Activated gamma-delta T cell (primary cell): ENCODE measurements at places on chromosomes 7 and 10.

DNA sequence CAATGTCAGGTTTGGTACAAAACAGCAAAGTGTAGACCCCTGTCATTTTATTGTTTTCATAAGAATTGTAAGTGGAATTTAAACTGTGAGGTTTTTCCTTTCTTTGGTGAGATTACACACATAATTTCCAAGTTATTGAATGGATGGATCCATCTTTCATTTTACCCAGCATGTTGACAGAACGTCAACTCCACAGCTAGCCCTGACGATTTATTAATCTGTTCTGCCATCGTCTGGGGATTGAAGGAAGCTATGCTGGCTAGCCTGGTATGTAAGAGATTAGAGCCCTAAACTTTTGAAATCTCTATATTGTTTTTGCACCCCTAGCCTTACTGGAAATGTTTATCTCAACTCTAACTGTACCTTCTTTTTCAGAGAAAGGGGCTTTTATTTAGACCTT, 8.6 kb downstream of the WNT16 start:
- DNase-seq, result no peak

DNA sequence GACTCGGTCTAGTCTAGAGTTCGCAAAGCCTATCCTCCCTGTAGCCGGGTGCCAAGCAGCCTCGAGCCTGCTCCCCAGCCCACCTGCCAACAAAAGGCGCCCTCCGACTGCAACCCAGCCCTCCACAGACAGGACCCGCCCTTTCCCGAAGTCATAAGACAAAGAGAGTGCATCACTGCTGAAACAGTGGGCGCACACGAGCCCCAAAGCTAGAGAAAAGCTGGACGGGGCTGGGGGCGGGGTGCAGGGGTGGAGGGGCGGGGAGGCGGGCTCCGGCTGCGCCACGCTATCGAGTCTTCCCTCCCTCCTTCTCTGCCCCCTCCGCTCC, 622 bp upstream of the COL1A2 start:
- no peak for DNase-seq

DNA sequence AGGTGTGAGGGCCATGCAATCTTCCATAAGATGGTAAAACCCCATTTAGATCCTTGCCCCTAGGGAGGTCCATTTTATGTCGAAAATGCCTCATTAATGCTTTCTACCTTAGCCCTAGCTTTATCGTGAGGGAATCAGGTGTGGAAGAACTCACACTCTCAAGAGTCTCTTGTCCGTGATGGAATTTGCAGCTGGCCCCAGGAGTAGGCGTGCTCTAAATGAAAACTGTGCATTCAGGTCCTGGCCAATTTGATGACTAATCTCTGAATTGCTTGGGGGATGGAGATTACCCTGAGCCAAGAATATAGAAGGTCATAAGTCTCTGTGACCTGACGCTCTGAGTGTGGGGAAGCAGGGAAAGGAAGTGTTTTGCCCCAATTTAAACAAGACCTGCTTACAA, 6.6 kb downstream of the C10orf90 start:
- DNase-seq, result no peak

DNA sequence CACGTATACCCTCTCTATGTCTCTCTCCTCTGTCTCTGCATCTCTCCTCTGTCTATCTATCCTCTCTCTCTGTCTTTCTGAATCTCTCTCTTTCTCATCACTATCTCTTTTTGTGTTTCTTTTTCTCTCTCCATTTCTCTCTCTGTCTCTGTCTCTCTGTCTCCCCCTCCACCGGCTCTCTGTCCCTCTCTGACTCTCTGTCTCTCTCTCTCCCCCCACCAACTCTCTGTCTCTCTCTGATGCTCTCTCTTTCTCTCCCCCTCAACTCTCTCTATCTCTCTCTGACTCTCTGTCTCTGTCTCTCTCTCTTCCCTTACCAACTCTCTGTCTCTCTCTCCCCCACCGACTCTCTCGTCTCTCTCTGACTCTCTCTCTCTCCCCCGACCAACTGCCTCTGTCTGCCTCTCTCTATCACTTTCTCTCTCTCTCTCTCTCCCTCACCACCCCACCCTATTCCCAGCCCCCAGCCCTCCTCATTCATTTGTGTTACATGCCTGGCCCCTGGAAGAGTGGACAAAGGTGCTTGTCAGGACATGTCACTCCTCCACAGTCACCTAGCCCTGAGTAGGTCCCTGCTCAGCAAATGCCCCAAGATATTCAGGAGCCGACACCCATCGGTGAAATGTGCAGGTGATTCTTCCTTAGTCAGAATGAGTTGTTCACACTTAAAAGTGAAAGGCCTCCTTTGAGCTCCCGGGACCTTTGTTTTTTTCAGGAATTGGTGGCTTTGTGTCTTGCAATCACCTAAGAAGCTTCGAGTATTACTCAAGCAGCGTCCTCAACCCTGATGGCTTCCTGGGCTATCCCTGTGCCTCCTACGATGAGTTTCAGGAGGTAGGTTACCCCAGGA, 13.6 kb downstream of the PNLIPRP2 start:
- DNase-seq, result no peak

GRCh38 chr10:13885238-13885990, 298.6 kb downstream of the PRPF18 start:
- DNase-seq, result no peak

DNA sequence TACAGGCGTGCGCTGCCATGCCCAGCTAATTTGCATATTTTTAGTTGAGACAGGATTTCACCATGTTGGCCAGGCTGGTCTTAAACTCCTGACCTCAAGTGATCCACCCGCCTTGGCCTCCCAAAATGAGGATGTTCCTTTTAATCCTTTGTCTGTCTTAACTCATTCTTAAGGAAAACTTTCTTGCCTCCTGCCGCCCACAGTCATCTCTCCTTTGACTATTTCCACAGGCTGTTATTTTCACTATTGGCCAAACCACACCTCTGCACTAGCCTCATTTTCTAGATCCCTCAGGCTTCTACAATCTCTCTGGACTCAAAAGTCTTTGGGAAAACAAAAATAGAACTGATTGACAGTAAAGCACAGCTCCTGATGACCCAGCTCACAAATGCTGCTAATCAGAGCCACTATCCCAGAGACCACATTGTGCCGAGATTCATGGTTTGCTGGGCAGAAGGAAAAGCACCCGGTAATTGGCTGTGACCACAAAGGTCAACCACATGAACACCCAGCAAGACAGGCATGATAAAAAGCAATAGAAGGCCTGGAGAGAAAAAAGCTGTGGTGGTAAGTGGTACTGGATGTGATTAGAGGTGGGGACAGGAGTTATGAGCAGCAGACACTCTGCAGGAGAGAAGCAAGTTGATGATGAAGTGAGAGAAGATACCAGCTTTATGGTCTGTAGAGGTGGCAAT, 44.1 kb upstream of the ZNRF2 start:
- no peak for DNase-seq

DNA sequence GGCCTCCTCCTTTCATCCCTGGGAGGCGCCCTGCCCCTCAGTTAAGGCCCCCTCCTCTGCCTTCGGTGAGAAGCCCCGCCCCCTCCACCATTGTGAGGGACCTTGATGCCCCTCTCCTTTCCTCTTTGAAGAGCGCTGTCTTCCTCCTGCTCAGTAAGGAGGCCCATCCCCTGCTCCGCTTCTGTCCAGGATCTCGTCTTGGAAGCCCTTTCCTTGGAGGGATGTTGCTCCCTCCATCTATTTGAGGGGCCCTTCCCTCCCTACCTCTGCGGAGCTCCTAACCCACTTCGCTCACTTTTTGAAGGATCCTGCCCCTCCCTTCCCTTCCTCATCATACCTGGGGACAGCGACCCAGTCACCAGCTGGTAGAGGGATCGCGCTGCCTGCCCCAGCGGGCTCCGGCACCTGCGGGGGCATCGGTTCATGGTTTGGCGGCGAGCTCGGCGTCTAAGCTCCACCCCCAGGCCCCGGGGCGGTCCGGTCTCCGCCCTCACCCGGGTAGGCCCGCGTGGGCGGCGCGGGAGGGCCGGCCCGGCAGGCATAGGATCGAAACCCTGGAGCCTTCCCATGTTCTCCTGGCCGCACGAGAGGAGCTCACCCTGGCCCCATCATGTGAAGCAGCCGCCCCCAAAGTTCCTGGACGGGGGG, 4.1 kb downstream of the KCNIP2 start:
- peak; percentile 49 for DNase-seq

GRCh38 chr7:75727881-75728593, 10.7 kb downstream of the HIP1 start:
- no peak for DNase-seq

DNA sequence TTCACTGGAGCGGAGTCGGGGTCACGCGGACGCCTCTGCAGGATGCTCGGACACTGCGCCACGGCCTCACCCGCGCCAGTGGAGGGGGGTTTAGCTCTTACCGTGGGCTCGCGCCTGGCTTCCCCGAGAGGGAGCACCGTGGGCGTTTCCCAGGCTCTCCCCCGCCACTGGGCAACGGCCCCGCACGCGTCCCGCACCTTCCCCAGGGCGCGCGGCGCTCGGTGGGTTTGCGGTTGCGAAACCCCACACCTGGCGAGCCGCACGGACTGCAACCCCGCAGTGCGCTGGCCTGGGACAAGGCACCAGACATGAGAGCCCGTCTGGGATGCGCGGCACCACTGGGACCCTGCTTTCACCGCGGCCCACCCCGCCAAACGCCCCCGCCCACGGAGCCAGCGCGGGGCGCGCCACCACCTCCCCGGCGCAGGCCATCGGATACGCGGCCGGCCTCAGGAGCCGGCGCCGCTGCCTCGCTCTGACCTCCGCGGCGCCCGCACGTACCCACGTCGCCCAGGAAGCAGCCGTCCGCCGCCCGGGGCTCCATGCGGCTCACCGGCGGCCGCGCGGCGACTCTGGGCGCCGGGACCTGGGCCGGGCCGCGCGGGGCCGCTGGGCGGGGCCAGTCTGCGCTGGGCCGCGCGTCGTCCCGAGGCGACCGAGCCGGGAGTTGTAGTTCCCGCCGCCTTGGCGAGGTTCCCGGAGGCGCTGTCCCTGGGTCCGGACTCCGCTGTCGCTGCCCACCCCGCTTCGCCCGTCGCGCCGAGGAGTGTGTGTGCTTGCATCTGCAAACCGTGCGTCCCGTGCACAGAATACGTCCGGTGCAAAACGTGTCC, at the start of gene ASB13:
Gene ASB13 (minus strand): TSS at position 588 of the 833 bp plus-strand sequence. CDS start 44 bp downstream, at position 544.
- DNase-seq, result peak; percentile 18

DNA sequence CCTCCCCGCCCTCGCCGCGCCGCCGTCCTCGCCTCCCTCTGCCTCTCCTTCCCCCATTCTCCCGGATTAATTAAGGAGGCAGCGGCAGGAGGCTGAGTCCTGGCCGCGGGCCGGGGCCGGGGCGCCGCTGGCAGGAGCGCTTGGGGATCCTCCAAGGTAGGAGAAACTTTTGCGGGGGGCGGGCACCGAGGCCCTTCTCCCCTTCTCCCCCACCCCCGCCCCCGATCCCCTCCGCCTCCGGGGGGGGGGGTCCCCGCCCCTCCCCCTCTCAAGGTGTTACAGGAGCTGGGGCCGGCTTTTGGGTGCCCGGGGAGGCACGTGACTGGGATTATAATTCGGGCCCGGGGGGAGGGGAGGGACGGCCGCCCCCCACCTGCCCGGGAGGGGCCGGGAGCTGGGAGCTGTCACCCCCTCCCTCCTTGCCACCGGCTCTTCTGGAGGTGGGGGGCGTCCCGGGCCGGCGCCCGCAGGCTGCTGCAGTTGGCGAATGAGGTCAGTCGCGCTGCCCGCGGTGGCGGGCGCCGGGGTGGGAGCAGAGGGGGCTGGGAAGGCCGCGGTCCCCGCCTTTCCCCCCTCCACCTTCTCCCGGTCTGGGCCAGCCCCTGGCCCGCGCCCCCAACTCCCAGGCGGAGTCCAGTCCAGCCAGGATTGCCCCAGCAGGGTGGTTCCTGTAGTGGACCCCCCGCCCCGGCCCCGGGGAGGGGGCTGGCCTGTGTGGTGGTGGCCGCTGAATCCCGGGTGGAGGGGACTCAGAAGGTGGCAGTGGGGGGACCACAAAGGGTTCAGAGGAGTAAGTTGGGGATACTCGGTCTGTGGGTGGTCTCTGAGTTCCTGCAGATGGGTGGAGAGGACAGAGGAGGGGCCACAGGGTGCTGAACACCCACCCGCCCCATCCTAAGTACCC, 567 bp downstream of the GTF2IRD1 start:
- DNase-seq, result no peak

- no peak for DNase-seq
These were observed 132.1 kb downstream of the NRBF2 start for GRCh38 chr10:63265222-63265617.

- no peak for DNase-seq
These were observed 97.3 kb downstream of the MYO3A start for GRCh38 chr10:26031300-26031699.

- DNase-seq, result no peak
These were observed 107.8 kb downstream of the SRI start for GRCh38 chr7:88111954-88112471.
